ENCODE measurements at places on chromosomes 4 and X.

- no peak for DNase-seq
Measured at GRCh38 chr4:132097041-132097440, 1052.1 kb upstream of the PCDH10 start.

- no peak for DNase-seq
Measured at GRCh38 chr4:159002950-159003349, 99.9 kb upstream of the RAPGEF2 start.

- DNase-seq, result no peak
Measured at GRCh38 chr4:18556402-18556801, 534.8 kb upstream of the LCORL start.

DNA sequence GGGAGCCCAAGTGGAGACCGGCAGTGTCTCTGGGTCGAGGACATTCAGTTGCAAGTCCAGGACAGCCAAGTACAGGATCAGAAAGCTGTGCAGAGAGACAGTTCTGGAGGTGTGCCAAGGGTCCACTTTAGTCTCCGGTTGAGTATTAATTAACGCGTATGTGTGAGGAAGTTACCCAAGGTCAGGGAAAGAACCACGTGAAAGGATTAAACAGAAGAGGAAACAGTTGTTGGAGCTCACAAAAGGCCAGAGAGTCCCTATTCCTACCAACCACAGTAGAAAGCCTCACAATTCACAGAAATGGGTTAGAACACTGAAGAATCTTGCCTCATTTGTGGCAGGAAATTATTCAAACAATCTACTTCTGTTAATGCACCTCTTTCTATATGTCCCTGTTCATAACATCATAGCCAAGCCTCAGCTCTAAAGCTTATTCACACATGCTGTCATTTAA lies 17.9 kb upstream of the NSUN7 start:
- DNase-seq, result no peak

GRCh38 chr4:150232029-150232428 lies 153.8 kb downstream of the DCLK2 start:
- DNase-seq, result no peak

- no peak for DNase-seq
Measured at GRCh38 chr4:27023366-27023765, 162.7 kb downstream of the STIM2 start.

GRCh38 chr4:88729146-88729760 lies 31.6 kb upstream of the NAP1L5 start:
- no peak for DNase-seq

DNA sequence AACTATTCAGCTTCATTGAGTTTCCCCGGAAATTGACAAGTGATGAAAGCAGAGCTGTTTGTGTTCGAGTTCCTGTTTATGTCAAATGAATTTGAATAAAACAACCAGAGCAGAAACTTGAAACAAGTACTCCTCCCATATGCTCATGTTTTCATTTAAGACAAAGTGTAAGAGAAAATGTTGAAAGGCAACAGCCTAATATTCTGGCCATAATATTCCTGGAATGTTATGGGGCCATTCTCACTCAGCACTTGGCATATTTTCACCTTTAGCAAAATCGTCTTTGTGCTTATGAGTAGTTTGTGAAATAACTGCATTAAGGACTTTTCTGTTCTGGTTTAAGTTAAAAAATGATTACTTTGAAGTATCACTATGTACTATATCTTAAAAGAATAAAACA lies 276.0 kb upstream of the FAT1 start:
- DNase-seq, result no peak

DNA sequence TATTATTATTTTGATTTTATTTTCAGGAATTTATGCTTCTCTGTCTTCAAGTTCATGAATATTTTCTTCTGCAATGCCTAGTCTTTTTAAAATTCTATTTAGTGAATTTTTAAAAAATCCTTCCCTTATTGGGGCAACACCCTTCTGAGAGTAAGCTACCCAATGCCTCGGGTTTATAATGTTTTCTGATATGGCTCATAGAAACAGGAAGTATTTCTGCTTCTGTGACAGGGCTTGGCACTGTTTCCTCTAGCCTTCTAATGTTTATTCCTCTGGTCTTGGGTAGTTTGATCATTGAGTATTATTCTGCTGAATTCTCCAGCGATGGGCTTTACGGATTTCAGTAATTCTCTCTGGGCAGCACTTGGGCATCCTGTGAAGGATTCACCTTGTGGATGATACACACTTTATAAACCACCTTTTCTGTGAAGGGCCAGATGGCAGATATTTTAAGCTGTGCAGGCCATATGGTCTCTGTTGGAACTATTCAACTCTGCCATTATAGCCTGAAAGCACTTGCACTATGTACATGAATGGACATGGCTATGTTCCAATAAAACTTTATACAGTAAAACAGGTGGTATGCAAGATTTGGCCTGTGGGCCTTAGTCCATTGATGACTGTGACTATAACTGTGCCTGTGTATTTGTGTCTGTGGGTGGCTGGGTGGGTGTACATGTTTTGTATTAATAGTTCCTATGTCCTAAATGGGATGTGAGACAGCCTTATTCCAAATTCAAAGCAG lies 95.9 kb upstream of the FAT1 start:
- DNase-seq, result no peak

- DNase-seq, result no peak
Measured at GRCh38 chr4:34854451-34854850, 1389.9 kb downstream of the ARAP2 start.

DNA sequence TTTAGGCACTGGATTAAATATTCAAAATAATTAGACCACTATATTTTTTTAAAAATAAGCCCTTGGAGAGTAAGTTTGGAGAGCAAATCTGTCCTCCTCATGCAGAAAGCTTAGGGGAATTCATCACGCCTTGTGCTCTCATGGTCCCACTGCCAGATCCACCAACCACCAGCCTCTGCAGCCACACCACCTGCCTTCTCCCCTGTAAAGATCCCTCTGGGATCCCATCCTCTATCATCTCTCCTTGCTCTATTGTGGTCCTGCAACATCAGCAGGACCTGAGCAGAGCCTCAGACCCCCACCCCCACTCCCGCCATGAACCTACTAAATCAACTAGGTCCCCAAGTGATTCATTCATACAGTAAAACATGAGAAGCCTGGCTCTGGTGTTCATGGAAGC lies 482.6 kb upstream of the GALNT7 start:
- no peak for DNase-seq

DNA sequence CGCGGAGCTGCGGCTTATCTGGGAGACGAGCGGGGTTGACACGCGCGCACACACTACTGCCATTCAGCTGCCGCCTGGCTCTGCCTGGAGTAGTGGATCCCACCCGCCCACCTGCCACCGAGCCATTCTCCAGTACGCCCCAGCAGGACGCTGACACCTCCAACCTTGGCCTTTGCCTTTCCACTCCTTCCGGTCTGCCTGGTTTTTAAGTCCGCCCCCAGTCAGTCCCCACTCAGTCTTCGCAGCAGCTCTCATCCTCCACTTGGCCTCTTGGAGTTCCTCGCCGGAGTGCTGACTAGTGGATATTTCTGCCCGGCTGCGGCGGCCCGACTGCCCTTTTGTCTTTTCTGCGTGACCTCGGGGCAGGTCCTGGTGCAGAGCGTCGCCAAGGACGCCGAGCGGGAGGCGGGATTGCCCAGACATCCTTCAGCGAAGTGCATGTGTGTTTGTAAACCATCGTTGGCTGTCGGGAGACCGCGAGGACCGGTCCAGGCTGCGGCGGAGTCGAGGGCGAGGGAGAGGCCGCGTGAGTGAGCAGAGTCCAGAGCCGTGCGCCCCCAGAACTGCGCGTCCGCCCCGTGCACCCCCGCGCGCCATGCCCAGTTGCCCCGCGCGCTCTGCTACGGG lies 1.1 kb downstream of the SLIT2 start:
- peak; percentile 27 for DNase-seq

DNA sequence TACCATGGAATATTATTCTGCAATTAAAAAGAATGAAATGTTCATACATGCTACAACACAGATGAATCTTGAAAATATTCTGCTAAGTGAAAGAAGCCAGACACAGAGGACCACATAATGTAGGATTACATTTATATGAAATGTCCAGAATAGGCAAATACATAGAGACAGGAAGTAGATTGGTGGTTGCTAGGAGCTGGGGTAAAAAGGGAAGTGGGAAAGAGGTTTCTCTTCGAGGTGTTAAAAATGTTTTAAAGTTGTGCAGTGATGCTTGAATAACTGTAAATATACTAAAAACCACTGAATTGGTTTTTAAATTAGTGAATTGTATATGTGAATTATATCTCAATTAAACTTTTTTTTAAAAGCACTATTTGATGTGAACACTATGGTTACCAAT lies 3.6 kb upstream of the NXT2 start:
- no peak for DNase-seq

DNA sequence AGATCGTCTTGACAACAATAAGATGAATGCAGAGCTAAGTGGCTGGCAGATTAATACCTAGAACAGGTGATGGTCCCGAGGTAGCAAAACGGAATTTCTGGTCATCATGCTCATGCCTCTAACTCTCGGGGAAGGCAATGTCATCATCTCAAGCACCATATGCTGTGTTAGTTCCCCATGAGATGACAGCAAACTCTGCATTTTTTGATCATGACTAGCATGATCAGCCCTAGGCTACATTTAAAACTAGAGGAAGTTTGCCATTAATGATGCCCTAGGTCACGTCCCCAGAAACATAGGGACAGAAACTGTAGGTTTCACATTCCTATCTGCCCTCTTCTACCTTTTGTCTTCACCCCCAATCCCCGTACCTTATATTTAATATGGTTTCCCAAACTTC lies 11.6 kb downstream of the LPAR4 start:
- no peak for DNase-seq

- no peak for DNase-seq
Measured at GRCh38 chrX:103877571-103877970, 45.5 kb upstream of the RAB9B start.

- no peak for DNase-seq
Measured at GRCh38 chr4:140368686-140369085, 4.8 kb upstream of the SCOC start.

DNA sequence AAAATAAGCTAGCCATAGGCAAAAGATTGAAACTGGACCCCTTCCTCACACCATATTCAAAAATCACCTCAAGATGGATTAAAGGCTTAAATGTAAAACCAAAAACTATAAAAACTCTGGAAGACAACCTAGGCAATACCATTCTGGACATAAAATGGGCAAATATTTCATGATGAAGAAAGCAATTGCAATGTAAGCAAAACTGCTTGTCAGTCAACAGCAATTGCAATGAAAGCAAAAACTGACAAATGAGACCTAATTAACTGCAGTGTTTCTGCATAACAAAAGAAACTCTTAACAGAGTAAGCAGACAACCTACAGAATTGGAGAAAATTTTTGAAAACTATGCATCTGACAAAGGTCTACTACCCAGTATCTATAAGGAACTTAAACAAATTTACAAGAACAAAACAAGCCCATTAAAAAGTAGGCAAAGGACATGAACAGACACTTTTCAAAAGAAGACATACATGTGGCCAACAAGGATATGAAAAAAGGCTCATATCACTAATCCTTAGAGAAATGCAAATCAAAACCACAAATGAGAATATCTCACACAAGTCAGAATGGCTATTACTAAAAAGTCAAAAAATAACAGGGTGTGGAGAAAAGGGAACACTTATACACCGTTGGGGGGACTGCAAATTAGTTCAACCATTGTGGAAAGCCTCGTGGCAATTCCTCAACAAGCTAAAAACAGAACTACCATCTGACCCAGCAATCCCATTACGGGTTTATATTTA lies 46.7 kb downstream of the CFAP299 start:
- no peak for DNase-seq

GRCh38 chr4:183532821-183533220 lies 28.0 kb downstream of the ING2 start:
- no peak for DNase-seq

DNA sequence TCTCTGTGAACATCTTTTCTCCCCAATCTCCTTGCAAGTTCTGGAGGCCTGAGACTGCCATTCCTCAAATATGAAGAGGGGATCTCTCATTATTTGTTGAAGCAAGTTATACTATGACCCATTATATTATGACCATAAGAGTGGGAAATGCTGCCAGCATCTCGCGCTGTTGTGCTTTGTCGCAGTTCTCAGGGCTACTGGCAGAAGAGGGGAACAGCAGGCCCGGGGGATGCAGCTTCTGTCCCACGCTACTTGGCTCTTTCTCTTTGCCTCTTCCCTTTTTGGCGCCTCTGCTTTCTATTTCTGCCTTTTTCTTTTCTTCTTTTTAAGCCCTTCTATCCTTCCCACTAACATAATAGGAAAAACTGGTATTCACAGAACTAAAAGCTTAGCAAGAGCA lies 64.2 kb downstream of the GEMIN8 start:
- no peak for DNase-seq

DNA sequence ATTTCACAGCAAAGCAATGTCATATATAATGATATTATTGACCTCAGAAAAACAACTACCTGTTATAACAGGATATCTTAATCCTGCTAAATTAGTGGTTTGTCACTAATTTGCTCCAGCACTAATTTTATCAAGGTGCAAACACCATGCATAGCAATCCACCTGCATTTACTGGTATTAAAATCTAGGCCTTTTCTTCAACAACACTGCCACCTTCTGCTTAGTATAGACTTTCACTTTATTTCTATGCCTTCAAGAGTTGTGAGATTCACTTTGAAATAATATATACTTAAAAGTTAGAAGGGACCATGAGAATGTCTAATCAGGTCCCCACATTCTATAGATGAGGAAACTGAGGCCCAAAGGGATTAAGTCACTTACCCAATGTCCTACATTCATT lies 82.1 kb upstream of the IQCM start:
- DNase-seq, result peak; percentile 7

- DNase-seq, result no peak
Measured at GRCh38 chr4:7105276-7105675, 37.4 kb upstream of the GRPEL1 start.

DNA sequence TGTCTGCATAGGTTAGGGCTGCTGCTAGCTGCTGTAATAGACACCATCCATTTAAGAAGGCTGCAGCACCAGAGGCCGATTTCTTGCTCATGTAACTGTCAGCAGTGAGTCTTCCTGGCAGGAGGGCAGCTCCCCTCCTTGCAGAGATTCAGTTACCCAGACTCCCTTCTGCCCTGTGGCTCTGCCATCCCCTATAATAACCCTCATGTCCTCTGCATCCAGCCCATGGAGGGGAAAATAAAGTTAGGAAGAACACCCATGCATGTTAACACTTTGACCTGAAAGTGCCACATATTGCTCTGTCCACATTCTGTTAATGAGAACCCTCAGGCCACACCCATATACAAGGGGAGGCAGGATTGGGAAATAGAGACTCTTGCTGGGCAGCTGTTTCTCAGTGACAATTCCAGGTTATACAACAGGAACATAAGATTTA lies 5.4 kb downstream of the STBD1 start:
- DNase-seq, result no peak

- DNase-seq, result no peak
Measured at GRCh38 chrX:39774774-39775328, 322.9 kb downstream of the BCOR start.

DNA sequence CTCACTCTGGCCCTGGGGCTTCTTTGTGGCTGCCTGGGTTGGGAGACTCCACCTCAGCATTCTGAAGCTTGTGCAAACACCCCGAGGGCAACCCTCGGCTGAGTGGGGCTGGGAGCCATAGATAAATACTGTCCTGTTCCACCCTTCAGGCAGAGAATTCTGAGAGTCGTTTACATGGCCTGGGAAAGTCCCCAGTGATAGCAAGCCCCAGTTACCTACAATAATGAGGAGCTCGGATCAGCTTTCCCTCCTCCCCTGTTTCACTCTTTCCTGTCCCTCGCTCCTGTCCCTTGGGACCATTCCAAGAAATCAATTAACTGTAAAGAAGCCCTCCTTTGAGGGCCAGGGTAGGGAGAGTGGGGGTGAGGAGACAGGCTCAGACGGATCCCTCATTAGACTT lies 31.6 kb upstream of the DDX3X start:
- DNase-seq, result peak; percentile 16
